Cardiac fibroblast (primary cell): ENCODE measurements at places on chromosomes 11 and 22.

DNA sequence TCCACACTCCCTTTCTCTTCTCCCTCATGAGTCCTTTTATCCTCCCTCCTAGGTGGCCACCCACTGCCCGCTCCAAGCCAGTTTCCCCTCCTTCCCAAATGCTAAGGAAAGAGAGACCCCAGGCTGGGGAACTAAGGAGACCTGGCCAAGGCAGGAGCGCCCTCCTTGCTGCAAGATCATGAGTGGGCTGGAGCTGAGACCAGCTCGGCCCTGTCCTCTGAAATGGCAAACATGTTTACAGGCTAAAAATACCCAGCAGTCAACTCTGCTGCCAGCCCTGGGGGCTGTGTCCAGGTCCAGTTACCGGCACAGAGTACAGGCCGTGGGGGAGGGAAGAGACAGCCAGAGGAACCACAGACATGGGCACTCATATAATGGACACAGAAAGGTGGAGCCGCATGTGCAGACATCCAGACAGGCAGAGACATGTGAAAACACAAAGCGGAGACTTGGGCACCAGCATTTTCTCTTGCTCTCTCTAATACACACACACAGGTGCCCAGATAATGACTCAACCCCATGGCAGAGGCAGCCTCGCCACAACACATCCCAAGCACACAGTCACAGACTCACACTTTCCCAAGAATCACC, 1.2 kb upstream of the AHNAK start:
- DNase-seq: no peak

- no peak for DNase-seq
Measured at GRCh38 chr11:94449029-94449428, 44.6 kb downstream of the MRE11 start.

GRCh38 chr11:61778920-61779650, 13.3 kb downstream of the TMEM258 start:
- DNase-seq: no peak

DNA sequence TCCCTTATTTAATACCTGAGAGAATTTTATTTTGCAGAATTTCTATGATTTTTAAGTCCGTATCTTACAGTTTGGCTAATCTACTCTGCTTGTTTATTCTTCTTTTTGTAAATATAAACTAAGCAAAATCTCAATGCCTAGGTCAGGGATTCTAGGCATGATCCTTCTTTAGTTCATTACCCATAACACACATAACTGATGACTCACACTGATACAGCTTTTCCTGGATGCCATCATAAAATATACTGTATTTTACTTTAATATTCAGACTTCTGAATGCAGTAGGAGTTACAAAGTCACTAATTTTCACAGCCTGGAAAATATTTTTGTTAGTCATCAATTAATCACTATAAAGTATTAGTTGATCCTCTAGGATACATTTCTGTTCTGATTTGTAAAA, 898.2 kb upstream of the RAG2 start:
- DNase-seq: no peak

DNA sequence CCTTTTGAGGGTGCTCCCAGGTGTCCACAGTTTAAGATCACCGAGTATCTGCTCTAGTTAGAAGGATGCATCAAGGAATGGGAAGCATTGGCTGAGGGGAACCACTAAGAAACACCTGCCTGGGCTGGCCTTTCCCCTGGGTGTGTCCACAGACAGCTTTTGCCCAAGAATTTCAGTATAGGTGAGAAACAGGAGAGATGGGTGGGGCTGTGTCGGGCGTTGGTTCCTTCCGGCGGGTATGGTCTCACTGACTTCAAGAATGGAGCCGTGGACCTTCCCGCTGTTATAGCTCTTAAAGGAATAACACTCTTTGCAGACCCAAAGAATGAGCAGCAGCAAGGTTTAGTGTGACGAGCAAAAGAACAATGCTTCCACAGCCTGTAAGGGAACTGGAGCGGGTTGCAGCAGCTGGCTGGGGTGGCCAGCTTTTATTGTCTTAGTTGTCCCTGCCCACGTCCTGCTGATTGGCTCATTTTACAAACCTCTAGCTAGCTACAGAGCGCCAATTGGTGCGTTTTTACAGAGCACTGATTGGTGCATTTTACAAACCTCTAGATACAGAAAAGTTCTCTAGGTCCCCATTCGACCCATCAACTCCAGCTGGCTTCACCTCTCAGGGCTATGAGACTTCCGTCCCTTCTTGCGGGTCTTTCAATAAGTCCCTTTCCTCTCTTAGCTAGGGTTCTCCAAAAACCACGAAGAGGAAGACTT, 2.4 kb downstream of the FADS1 start:
- DNase-seq: peak; percentile 67

- peak; percentile 33 for DNase-seq
Measured at GRCh38 chr11:119764108-119764868, 35.3 kb upstream of the NECTIN1 start.

DNA sequence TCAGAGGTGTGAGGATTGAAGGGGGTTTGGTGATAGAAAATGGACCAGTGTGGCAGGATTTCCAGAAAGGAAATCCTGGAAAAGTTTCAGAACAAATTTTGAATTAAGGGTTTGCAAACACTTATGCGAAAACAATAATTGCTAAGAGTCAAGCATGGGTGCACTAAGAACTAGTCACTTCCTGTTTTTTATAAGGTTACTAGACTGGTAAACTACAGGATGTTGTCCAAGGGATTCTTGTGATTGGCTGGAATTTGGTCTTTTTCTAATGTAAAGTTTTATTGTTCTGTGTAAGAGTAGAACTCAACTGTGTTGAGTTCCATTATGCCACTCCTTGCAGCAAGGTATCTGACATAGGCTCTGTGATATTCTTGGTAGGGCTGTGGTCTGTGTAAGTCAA, 54.1 kb downstream of the LIF start:
- DNase-seq: no peak

DNA sequence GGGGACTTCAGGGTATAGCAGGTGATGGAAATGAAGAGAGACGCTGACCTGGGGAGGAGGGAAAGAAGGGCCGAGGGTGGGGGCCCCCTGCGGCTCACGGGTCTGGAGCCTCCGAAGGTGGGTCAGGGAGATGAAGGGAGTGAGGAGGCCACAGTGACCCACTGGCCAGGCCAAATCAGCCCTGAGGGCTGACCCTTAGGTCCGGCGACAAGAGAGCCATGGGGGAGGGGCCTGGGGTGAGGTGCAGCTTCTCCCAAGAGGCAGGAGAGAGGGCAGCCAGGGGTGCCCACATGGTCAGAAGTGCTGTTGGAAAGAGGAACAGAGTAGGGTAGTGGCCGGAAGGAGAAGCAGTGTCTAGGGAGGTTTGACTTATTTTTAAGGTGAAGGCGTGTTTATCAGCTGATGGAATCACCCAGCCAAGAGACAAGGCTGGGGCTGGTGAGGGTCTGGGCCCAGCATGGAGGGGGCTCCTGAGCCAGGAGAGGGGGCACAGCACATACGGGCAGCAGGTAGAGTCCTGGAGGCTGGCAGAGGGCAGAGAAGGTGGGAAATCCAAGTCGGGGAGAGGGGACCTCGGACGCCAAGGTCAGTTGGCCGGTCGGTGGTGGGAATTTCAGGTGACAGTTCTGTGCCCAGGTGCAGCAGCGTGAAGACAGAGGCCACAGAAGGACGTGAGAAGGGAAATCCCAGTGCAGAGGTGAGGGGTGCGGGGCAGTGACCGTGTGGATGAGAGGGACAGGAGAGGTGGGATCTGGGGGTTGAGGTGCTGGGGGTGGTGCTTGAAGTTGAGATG, 49.0 kb downstream of the LINC01488 start:
- DNase-seq: no peak

DNA sequence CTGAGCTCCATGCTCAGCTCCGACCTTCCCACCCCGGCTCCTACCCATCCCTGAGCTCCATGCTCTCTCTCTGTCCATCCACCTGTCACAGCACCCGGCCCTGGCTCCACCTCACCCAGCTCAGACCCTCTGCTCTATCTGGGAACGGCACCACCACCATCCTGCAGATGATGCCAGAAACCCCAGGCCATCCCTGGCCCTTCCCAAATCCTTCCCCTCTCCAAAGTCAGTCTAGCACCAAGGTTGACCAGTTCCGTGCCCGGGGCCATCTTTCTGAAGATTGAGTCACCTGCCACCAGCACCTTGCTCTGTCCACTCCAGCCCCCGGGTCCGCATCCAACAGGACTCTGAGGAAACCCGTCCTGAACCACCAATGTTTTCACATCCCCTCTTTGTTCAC, 969.6 kb downstream of the BRD1 start:
- no peak for DNase-seq

DNA sequence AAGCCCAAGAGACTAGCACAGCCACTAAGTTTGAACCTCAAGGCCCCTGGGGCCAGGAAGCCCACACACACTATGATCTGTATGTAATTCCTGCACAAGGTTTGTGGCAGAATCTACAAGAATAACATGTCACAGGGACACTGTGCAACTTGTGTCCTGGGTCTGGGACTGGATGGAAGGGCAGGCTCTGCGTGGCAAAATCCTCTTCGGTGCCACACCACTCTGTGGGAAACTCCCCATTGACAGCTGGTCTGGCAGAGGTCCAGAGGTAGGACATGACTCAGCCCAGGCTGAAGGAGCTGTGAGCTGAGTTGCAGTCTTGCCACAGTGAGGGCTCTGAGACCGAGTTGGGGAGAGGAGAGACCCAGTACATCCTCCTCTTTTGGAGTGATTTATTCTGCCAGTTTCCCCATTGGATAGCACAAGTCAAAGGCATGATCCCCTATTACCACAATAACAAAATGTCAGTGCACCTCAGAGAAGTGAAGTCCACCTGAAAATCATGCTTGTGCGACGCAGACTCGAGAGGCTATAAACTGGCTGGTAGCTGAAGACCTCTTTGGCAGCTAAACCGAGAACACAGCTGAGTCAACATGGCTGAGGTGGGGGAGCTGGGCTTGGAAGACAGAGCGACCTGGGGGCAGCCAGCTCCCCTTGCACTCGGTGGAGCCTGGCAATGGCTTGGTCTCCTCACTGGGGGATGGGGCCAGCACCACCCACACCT, 23.3 kb upstream of the SERPIND1 start:
- DNase-seq: peak; percentile 92

- no peak for DNase-seq
Measured at GRCh38 chr22:17965538-17966402, 58.6 kb downstream of the MICAL3 start.

DNA sequence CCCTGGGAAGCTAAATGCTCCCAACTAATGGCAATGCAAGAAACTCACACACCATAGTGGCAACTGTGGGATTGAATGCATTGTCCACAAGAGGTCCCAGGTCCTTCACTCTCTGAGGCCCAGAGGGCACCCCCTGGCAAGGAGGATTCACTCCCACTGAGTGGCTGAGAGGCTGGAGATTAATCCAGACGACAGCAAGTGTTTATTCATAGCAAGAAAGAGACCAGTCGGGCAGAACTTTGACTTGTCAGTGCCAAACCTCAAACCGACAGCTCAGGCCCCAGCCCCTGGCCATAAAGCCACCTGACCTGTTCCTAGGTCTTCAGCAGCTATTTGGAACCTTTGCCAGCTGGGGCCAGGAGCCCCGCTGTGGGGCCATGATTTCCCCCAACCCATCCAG, 54.5 kb upstream of the MPEG1 start:
- no peak for DNase-seq

GRCh38 chr11:118295199-118295598, 9.3 kb upstream of the CD3E start:
- DNase-seq: no peak

- DNase-seq: no peak
Measured at GRCh38 chr11:83438438-83438837, 152.3 kb upstream of the CCDC90B start.

- DNase-seq: no peak
Measured at GRCh38 chr22:46421267-46421666, 85.8 kb downstream of the TRMU start.

DNA sequence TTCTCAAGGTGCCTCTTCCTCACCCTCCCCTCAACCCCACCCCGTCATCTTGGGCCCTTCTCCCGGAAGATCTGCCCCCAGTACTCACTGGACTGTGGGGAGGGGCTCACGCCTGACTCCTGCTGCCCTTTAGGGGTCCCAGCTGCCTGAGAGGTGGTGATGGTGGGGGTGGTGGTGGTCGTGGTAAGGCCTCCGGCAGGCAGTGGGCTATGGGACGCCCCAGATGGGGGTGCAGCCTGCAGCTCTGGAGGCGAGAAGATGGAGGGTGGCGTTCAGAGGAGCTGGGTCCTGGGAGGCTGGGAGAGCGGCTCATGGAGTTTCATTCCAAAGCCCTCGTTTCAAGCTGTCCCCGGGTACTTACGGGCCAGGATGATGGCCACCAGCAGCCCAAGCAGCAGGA, 820 bp downstream of the MFRP start:
- DNase-seq: no peak

- no peak for DNase-seq
Measured at GRCh38 chr11:65778901-65779668, 1.7 kb downstream of the AP5B1 start.
